ENCODE measurements at places on chromosomes 2 and 18.

DNA sequence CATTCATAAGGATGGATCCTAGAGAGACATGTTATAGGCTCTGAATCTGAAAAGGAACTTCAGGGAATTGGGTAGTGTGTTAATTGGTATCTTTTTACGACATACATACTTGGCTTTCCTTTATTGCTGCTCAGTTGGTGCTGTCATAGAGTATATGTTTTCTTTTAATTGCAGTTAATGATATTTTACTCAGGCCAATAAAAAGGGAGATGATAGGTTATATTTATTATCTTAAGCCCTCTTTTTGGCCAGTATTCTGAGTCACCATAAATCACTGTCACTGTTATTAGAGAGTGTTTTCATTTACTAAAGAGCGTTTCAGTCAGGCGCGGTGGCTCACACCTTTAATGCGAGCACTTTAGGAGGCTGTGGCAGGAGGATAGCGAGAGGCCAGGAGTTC, 47.6 kb downstream of the RALBP1 start:
- no peak for DNase-seq

DNA sequence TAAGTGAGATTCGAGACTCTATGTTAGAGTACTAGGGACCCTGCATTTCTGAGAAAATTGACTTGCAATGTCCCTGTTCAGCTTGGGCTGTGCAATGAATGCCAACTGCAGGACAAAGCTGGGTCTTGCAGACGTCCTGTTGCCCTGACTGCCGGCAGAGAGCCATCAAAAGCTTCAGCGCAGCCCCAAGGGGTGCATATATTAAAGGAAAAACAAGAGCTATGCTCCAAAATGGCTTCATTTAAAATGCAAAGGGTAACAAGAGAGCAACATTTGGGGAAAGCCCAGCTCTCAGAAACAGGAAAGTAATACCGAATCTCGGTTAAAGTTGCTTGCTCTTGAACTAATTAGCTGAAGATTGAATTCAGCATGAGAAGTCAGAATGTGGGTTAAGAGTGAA, 110.9 kb upstream of the PNPT1 start:
- DNase-seq = no peak

- no peak for DNase-seq
These were observed 38.5 kb downstream of the ANO7 start for GRCh38 chr2:241226723-241227572.

DNA sequence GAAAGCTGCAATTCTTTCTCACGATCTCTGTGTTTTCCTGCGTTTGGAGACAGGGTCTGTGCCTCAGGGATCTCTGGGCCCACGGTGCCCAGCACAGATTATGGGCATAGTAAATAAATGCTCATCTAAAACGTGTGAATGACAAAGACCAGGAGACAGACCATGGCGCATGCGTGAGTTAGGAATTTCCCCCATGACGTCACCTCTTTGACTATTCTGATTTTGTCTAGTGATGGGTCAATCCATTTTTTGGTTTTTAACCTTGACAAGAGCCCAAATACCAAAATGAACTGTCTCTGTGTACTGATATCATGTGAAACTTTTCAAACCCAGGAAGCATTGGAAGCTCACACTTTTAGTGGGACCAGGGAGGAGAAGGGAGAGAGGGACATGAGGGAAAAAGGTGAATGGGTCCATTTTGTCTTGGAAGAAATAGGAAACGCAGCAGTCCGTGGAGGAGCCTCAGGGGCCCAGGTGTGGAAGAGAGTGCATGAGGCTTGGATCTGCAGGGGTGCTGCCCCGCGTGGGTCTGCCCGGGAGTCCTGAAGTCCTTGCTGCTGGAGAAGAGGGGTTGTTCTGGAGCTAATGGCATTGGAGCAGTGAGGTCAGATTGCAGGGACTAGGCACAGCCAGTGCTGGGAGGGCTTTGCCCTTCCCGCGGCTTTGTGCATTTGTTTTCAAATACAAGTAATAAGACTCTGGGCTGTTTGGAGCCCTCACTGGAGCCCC, 172.2 kb downstream of the ASB1 start:
- DNase-seq = no peak

DNA sequence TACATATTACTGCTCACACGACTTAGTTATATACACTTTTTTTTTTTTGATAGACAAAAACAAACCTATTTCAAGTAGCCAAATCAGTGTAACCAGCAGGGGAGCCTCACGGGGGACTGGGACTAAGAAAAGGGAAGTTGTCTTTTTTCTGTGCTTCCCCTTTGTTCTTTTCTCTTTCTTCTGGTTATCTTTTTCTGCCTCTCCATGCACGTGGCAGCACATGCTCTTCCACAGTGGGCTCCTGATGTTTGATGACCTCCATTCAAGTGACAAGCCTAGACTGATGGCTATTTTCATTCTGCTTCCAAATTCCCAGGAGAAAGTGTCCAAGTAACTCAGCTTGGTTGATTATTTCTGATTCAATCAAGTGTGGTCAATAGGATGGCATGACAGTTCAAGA, 98.2 kb upstream of the STK39 start:
- no peak for DNase-seq

- DNase-seq = no peak
These were observed 217.7 kb downstream of the LRRTM1 start for GRCh38 chr2:80086831-80087230.

- no peak for DNase-seq
These were observed 21.6 kb downstream of the SNORC start for GRCh38 chr2:232891621-232892071.

GRCh38 chr18:50092245-50092805, 102.6 kb downstream of the MYO5B start:
- DNase-seq = no peak

DNA sequence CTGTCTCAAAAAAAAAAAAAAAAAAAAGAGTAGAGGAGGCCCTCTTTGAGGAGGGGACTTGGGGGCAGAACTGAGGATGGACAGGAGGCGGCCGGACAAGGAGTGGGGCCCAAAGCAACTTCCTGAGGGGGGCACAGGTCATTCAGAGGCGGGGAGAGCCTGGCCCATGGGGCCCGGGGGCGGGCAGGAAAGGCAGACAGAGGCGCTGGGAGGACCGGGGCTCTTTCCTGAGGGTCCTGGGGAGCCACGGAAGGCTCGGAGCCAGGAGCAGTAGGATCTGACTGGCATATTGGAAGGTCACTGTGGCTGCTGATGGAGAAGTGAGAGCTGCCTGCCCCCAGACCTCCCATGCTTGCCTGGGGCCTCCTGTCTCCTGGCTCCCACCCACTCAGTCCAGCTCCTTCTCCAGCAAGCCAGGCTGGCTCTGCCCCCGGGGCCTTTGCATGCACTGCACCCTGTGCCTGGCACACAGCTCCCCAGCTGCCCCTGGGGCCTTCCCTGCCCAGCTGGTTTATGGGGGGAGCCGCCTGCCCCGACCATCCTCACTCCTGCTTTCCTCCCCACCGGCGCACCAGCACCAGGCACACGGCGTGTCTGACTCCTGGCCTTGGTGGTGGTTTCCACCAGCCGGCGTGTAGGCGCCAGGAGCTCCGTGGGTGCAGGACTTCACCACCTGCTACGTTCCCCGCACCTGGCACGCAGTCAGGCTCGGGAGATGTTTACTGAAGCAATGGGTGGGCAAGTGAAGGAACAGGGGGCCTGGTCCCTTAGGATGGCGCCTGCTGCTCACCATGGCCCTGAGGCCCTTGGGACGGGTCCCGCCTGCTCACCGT, 5.6 kb downstream of the ESPNL start:
- no peak for DNase-seq

- no peak for DNase-seq
These were observed 220.4 kb upstream of the TFPI start for GRCh38 chr2:187774551-187775071.

GRCh38 chr2:225164401-225165050, 122.3 kb upstream of the DOCK10 start:
- DNase-seq = no peak

- no peak for DNase-seq
These were observed 65.3 kb upstream of the GLI2 start for GRCh38 chr2:120670371-120670770.

- DNase-seq = no peak
These were observed 64.7 kb upstream of the KLF7 start for GRCh38 chr2:207230261-207231105.

DNA sequence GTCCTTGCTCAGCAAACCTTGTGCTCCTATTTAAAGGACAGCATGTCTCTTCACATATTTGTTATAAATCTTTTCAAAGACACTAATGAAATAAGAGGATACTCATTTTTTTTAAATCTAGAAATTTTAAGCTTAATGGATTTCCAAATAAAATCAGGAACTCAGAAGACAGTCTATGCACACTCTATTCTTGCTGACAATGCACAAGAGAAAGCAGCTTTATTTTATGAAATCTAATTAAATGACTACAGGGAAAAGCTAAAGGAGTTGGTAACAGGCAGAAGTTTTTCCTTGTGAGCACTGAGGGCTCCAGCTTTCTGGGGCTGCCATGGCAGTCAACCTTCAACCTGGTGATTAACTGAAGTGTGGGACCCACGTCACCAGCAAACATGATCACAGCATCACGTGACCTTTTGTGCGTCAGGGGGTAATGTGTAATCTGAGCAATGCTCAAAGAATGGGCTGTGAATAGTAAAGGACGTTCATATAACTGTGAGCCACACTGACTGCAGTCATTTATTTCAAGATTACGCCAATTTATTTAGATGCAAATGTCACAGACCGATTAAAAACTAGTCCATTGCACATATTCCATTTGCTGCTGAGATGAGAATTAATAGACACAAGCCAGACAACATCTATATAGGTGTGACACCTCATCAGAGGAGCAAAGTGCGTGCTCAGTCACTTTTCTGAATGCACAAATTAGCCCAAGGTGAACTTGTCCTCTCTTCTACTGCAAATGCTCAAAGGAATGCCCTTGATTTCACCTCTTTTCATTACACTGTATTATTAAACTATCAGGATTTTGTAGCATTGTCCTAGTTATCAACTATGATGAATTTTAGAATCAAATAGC, 11.6 kb upstream of the DNER start:
- DNase-seq = no peak

- DNase-seq = no peak
These were observed 561.9 kb downstream of the GALR1 start for GRCh38 chr18:77811503-77811902.

- DNase-seq = no peak
These were observed 230.8 kb upstream of the LINC00305 start for GRCh38 chr18:64379662-64380061.

DNA sequence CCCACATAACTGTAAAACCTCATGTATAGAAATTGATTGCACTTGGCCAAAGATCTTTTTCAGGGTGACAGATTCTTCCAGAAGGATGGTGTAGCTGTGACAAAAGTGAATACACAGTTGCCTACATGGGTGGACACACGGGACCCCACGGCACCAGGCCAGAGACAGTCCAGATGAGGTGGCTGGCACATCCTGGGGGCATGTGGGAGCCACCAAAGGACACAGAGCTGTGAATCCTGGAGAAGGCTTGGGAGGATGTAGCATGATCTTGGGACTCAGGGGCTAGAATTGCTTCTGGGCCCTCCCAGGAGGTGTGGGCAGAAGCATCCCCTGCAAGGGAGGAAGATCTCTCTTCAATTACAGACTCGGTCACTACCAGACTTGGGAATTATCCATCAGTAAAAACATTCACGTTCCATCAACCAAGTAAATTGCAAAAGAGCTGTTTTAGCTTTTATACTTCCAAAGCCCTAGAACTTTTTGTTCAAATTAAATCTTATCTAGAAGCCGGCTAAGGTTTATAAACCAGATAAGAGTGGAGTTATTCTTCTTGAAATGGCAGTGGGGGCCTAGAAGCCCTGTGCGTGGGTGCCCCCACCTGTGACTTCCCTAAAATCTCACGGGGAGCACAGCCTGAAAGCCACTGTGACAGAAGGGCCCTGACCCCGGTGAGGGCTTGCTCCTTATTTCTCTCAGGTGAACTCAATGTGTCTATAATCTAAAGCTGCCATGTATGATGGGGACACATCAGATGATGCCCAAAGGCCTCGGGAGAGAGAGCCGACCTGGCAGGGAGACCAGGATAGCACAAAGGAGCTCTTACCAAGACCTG, 81.7 kb downstream of the SEPTIN10 start:
- DNase-seq = no peak

DNA sequence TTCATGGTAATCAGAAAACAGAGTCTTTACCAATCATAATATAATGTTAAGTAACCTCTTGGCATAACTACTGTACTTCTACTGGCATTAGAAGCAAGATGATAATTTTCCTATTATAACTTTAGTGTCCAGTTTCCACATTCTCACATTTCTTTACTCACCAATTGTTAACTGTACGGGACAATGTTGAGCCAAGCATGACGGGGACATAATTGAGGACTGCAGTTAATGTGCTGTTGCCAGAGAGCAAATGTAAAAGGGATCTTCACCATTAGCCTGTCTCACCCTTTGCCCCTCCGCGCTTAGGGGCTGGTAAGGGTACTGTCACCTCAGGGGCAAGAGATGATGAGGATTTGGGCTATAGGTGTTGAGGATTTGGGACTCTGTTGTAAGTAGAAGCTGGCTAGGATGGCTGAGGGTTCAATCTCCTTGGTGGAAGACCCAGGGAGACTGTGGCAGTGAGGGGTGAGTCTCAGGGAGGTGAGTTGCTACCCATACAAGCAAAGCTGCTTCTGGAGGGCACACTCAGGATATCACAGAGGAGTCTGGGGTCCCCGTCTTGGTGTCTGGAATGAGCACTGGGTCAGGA, 54.4 kb upstream of the IL1RL1 start:
- no peak for DNase-seq

GRCh38 chr2:187360286-187360685, 87.8 kb downstream of the CALCRL start:
- DNase-seq = no peak

- no peak for DNase-seq
These were observed 105.0 kb downstream of the HIBCH start for GRCh38 chr2:190214426-190215194.

GRCh38 chr2:156437272-156437930, 1.2 kb downstream of the GPD2 start:
- no peak for DNase-seq

DNA sequence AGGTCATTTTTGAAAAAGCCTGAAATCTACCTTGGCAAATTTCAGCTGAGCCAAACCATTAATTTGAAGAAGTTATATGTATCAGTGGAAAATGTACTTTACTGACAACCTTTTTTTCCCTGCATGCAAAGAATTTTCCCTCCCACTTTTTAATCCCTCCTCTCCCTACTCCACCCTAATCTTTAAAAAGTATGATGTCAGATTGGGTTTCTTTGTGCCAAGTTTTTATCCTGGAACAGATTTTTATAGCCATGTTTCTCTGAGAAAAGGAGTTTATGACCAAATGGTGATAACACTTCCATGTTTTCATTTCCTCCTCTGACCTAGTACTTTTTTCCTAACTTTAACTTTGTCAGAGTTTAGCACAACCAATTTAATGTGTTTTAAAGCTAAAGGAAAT, 250.3 kb upstream of the FOSL2 start:
- DNase-seq = no peak

GRCh38 chr2:207896525-207897285, 127.0 kb upstream of the FZD5 start:
- no peak for DNase-seq

DNA sequence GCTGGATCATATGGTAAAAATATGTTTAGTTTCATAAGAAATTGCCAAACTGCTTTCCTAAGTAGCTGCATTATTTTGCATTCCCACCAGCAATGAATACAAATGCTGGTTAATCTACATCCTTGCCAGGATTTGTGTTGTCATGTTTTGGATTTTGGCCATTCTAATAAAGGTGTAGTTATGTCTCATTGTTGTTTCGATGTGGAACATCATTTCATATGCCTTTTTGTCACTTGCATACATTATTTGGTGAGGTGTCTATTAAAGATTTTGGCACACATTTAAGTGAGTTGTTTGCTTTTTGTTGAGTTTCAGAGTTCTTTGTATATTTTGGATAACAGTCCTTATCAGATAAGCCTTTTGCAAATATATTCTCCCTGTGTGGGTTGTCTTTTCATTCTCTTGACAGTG, 299.2 kb upstream of the TFPI start:
- DNase-seq = no peak
